Glomerular endothelial cell (primary cell): ENCODE measurements at places on chromosomes 1 and 21. TPM values are rescaled to one million over a fixed set of nuclear protein-coding genes. Genes with fewer than 3 reads are reported as not detected.
A peak's percentile ranks its signal among the peaks of the same experiment; 100 is the strongest.

GRCh38 chr1:156618853-156619581 is at the start of gene HAPLN2:
Gene HAPLN2, plus strand, starts transcription at chr1:156619415. Its CDS starts 4,076 bp downstream, at chr1:156623491.
- DNase-seq = no peak

DNA sequence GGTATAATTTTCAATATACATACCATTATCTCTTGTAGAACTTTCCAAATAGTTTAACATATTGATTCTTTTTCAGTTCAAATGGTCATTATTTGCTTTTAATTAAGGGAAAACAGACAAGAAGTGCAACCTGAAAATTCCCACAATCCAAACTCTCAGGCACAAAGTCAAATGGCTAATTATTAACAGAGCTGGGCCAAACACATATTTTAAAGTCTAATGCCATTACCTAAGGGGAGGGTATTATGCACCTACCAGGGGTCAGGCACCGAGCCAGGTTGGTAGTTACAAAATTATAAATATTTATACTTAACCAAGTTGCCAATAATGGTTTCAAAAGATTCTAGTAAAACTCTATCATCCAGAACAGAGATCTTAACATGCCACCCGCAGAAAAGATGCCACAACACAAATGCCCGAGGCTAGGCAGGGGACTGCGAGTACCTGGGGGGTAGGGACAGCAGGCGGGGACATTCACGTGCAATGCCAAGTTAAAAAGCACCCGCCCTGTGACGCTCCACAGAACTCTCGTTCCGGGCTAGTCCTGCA is 15.0 kb downstream of the LBR start:
- DNase-seq = no peak

DNA sequence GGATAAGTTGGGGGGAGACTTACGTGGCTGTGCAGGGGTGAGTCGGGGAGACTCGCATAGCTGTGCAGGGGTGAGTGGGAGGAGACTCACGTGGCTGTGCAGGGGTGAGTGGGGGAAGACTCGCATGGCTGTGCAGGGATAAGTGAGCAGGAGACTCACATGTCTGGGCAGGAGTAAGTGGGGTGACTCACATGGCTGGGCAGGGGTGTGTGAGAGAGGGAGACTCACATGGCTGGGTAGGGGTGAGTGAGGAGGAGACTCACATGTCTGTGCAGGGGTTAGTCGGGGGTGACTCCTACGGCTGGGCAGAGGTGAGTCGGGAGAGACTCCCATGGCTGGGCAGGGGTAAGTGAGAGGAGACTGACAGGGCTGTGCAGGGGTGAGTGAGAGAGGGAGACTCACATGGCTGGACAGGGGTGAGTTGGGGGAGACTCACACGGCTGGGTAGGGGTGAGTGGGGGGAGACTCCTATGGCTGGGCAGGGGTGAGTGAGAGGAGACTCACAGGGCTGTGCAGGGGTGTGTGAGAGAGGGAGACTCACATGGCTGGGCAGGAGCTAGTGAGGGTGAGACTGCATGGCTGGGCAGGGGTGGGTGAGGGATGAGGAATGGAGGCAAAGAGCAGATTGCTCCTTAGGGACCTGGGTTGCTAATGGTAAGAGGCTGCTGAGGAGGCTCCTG is 56.0 kb upstream of the ABCG1 start:
- DNase-seq = no peak

DNA sequence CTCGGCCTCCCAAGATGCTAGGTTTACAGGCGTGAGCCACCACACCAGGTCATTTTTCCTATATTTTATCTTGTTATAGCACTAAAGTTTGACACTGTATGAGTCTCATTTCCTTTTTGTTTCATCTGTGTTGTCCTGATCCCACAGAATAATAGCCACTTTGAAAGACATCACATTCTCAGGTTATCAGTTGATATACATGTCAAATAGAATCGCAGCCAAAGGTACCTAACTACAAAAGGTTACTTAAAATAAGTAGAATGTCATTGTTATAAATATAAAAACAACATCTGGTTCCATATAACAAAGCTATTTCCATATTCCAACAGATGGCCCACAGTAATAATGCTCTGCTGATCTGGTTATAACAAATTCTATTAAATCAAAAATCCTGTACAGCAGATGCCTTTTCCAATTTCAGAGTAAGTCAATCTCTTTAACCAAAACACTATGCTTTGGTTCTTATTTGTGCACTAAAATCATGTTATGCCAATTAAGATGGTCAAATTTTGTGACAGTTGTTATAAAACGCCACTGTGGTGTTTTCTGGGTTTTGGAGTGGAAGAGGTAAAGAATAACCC is 6.0 kb downstream of the FOXJ3 start:
- DNase-seq = no peak

- DNase-seq = peak; percentile 57
Observed at GRCh38 chr1:207404849-207405525, 49.1 kb upstream of the CR2 start.

- no peak for DNase-seq
Observed at GRCh38 chr1:211213702-211214101, 45.5 kb upstream of the RCOR3 start.

DNA sequence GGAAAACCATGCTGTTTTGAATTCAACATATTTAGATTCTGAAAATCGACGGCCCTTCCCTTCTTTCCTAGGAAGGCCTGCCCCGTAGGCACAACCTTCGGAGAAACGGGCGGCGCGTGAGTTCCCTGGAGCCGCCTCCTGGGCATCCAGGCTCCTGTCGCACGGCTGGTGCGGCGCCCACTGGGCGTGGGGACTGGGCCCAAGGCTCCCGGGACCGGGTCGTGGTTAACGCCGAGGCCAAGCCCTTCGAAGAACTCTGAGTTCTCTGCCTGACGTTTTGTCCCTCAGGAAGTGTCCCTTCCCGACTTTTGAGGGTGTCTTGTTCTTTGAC is 19.2 kb upstream of the TBX15 start:
- DNase-seq = no peak

Gene PTAFR
- not detected in 2 replicates for total RNA-seq

Gene LCE6A
- not detected in 2 replicates for total RNA-seq

Gene KLHL21
- total RNA-seq = 31.5 and 41.0 TPM in 2 replicates

Gene CLDN17
- not detected in 2 replicates for total RNA-seq

Gene G0S2
- 1.7 and 6.4 TPM in 2 replicates for total RNA-seq

Gene KIF26B
- 2.9 and 4.0 TPM in 2 replicates for total RNA-seq
